A549 treated with CORT108297 at 1 μM for 4 hours (cell line): ENCODE measurements at places on chromosomes 2 and 18. TPM values are rescaled to one million over a fixed set of nuclear protein-coding genes. Genes with fewer than 3 reads are reported as not detected.

ABCB11 gene
- total RNA-seq = 0.01 to 0.02 TPM (median 0.02 TPM) in 5 replicates

DNAJC5G gene
- not detected in 5 replicates for total RNA-seq

SCN9A gene
- total RNA-seq = 2.8 to 5.6 TPM (median 4.5 TPM) in 5 replicates

GAD1 gene
- total RNA-seq = 0.53 to 0.67 TPM (median 0.61 TPM) in 5 replicates

CRYGB gene
- total RNA-seq = not detected in 5 replicates

THSD7B gene
- total RNA-seq = not detected in 5 replicates
